ENCODE measurements at places on chromosomes 4 and X.
A peak's percentile ranks its signal among the peaks of the same experiment; 100 is the strongest.

GRCh38 chrX:19886883-19887531, 393 bp downstream of the SH3KBP1 start:
- DNase-seq = peak; percentile 64

- peak; percentile 70 for DNase-seq
Measured at GRCh38 chr4:138037696-138038095, 204.5 kb downstream of the SLC7A11 start.

DNA sequence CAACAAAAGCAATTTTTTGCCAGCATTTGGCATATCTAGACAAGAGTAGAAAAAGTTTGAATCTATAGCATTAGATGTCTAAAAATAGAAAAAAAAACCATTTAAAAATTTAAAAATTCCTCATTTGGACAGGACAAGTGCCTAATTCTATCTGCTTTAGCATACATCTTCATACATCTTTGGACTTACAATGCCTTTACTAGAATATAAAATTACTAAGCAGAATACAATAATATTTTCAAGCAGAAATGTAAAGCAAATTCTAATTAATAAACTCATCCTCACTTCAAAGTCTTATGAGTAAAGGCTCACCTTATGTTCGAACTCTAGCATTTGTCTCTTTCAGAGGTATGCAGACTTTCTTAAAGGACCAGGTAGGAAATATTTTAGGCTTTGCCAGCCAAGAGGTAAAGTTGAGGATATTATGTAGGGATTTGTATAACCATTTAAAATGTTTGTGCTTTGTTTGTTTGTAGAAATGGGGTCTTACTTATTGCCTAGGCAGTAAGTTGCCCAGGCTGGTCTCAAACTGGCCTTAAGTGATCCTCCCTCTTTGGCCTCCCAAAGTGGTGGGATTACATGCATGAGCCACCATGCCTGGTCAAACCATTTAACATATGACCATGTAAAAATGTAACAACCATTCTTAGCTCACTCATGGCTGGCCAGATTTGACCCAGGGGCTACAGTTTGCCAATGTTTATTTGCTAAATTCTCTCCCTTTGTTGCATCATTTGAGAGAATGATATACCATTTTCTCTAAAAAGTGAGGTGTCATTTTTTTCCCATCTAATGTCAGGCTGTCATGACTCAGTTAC, 29.1 kb downstream of the UGDH start:
- DNase-seq = no peak

GRCh38 chrX:83511208-83511607, 3.1 kb downstream of the POU3F4 start:
- DNase-seq = no peak

DNA sequence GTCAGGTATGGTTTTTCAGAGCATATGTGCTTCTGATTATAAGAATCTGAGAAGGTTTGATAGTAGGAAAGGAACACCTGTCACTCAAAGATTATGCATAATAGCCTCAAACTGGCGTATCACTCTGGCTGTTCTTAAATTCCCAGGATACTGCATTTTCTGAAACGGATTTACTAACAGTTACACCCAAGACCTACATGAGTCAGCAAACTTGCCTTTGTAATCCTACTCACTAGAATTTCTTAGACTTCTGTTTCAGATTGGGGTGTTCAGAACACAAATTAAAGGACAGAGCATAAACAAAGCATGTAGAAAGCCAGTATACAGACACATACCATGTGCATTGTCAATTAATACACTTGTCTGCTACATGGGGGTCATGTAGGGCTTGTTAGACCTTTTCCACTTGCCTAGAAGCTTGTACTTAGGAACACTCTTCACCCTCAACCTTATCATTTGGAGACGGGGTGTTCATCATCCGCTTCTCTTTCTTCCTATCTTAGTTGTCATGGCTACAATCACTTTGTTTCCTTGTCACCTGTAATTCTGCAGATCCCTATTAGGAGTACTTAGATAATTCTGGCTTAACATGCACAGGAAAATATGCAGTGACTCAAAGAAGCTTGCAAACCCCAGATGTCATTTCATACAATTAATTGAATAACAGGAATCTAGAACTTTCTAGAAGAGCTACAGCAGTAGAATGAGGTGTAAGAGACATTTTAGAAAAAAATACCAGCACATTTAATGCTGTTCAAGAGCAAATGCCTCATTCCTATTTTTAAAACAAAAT, 593.0 kb upstream of the TENM3 start:
- no peak for DNase-seq

- peak; percentile 9 for DNase-seq
Measured at GRCh38 chr4:71765350-71765749, 18.5 kb downstream of the GC start.

DNA sequence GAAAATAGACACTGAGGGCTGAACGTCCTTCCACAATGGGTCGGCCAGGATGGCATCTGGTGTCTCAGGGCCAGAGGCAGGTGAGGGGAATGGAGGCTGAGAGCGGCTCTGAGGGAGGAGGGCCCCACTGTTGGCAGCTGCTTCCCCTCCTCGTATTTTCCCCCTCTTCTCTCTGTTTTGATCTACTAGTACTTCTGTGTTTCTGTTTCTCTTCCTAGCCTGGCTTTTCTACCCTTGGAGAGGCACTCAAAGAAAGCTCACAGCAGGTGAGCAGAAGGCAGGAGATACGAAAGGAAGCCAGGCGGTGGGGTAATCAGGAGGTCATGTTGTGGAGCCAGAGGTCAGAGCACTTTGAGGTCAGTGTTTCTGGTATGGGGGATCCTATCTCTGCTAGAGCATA, 151.8 kb upstream of the GATB start:
- no peak for DNase-seq

DNA sequence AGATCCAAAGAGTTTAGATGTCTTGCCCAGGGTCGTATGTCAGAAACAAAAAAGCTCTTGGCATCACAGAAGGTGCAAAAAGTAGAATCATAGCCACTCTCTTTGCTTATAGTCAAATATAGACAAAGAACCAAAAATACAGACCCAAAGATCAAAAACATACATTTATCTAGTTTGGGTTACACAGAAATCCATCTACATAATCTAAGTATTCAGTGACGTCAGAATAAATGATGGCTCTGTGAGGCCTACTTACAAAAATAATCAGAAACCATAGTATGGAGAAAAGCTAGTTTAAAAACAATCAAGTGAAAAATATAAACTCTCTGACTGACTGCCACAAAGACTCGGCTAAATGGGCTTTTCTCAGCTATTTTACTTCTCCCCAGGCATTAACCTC, 126.8 kb downstream of the MAPK10 start:
- DNase-seq = no peak

- no peak for DNase-seq
Measured at GRCh38 chrX:20032201-20032600, 41.3 kb upstream of the BCLAF3 start.

DNA sequence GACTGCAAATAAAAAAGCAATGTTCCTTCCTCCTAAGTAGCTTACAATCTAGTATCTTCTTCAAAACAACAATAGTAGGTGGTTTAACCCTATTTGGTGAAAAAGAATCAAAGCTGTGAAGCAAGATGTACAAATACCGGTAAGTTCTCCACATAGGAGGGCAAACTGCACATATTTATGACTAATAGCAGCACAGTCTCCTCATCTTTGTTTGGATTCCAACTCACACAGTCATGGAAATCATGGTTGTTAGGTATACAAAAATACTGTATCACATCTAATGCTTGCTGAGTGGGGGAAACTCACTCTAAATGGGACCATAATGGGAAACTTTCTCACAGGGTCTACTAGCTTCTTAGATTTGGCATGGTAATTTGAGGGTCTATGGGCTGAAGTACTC, 597.2 kb downstream of the INPP4B start:
- peak; percentile 47 for DNase-seq

- DNase-seq = no peak
Measured at GRCh38 chrX:147838465-147839131, 73.1 kb upstream of the FMR1 start.

DNA sequence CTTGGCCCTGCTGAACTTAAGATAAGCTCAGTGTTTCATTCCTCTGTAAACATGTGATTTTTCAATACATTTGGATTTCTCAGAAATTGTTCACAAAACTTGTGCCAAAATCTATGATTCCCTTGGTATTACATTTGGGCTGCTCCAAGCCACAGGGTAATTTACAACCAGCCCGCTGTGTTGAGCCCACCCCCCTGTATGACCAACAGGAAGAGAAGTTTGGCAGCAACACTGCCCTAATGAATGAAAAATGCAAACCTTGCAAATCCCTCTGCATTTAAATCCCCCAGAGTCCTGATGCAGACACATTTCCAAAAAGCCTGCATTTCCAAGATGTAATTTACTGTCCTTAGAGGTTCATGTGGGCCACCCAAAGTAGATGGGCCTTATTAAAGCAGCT, 34.1 kb upstream of the GAB1 start:
- DNase-seq = no peak

- peak; percentile 52 for DNase-seq
Measured at GRCh38 chrX:20372533-20372932, 105.8 kb upstream of the RPS6KA3 start.

DNA sequence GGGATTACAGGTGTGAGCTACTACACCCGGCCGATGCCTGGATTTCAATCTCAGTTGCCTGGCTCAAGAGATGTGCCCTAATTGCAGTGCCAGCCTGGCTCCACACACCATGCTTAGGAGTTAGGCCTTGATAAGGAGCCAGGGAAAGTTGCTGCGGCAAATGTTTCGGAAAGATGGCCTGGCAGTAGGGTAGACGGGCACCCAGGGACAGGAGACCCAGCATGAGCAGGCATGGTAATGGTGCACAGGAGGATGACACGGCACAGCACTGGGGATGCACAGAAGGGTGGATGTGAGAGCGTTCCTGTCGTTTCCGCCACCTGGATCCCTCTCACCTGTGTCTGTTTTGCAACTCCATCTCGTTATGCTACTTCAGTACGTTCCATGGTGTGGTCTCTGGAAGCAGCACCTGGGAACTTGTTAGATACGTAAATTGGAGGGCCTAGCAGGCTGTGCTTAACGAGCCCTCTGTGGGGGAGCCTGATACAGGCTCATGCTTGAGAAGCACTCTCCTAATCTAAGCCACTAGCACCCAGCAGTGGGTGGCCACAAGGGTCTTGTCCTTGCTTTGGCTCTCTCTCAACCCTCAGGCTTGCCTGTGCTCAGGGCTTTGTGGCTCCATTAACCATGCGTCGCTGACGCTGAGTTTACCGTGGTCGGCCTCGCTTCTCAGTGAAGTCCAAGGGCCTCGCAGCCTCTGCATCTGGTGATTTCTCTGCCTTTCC, 20.3 kb downstream of the RNF4 start:
- DNase-seq = no peak

DNA sequence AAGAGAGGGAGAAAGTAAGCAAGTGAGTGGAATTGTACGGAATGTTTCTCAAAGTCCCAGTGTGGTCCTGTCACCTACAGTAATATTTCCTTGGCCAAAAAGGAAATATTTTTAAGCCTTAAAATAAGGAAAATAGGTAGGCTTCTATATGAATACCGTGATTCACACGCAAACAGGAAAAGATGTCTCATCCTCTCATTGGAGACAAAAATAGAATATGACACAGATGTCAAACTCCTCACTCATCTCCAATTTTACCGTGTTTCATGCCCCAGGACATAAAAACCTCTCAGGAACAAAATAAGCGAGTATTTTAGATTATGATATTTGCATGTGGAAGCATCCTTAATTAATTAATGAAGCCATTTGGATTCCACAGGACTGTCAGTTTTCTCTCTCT, 1269.5 kb downstream of the RAPGEF2 start:
- no peak for DNase-seq

DNA sequence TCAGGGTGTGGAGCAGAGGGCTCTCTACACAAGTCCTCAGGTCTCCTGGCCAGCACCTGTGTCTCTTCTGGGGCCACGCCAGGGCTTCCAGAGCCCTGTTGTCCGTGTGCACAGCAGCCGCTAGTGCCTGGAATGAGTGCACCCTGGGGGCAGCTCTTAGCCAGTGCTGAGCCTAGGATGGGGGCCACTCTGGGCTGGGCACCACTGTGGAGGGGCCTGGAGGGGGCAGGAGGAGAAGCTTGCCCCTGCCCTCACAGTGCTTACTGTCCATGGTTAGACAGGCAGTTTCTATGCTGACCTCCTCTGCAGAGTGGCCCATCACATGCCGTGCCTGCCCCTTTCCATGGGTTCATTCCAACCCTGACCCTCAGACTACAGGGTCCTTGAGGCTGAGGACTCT, 42.7 kb upstream of the GRPEL1 start:
- no peak for DNase-seq

DNA sequence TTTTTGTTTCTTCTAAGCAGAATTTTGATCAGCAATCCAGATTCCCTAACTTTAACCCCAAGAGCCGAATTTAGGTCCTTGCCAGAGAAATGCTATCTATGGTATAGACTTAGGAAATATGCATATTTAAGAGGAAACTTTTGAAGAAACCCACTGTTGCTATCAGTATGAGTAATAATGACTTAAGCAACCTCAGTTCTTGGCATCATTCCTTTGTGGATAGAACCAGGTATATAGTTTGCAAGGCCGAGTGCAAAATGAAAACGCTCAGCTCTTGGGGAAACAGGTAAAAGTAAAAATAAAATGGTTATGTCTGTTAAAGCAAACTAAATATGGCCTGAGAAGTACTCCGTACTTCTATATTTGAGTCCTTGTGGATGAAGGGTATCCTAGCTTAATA, 78.1 kb downstream of the ARSF start:
- DNase-seq = no peak

GRCh38 chr4:81811562-81812293, 340.0 kb upstream of the RASGEF1B start:
- DNase-seq = no peak

GRCh38 chr4:188661502-188661901, 522.3 kb downstream of the TRIML1 start:
- no peak for DNase-seq

- no peak for DNase-seq
Measured at GRCh38 chr4:117941611-117942010, 92.7 kb upstream of the NDST3 start.

DNA sequence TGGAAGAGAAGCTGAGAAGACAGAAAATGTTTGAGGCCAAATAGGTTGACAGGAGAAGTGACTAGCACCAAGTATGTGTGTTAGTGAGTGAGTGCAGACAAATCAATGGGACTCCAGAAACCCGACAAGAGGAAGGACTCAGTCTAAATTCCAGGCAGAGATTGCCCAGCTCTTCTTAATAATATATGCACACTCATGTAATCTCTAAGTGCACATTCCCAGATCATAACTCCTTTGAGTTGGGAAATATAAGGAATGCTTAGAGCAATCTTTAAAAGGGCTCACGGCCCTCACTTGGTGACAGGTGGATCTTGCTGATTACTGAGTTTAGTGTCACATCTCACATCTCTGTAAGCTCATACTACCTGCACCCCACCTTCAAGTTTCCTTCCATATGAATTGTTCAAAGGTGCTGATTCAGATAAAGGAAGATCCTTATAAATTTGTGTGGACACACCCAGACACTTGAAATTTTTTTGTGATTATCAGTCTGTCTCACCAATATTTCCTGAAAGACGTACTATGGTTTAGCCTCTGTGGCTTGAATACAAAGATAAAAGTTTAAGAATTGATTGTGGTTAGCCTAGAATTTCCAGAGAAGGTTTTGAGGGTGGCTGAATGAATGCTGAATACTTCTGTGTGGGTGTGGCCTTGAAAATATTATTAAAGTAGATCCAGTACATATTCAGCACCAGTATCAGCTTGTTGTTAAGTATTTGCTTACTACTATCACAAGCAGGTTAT, 205.1 kb upstream of the UGT8 start:
- DNase-seq = no peak

- no peak for DNase-seq
Measured at GRCh38 chr4:4608214-4608537, 66.3 kb upstream of the STX18 start.

Measured in AG20443 (cell line).